ENCODE measurements at places on chromosomes 2 and 18.
A peak's percentile ranks its signal among the peaks of the same experiment; 100 is the strongest.

- DNase-seq, result no peak
Observed at GRCh38 chr2:44498551-44498950, 136.8 kb downstream of the CAMKMT start.

DNA sequence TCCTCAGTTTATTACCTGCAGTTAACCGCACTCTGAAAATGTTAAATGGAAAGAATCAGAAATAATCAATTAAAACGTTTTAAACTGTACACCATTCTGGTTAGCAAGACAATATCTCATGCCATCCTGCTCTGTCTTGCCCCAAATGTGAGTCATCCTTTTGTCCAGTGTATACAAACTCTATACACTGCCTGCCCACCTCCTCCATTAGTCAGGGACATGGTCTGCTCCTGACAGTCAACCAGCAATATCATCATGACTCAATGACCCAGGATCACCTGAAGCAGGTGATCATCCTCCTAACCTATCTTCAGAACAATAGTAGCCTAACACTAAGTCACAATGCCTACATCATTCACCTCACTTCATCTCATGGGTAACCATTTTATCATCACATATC, 214.7 kb downstream of the KCNH7 start:
- no peak for DNase-seq

DNA sequence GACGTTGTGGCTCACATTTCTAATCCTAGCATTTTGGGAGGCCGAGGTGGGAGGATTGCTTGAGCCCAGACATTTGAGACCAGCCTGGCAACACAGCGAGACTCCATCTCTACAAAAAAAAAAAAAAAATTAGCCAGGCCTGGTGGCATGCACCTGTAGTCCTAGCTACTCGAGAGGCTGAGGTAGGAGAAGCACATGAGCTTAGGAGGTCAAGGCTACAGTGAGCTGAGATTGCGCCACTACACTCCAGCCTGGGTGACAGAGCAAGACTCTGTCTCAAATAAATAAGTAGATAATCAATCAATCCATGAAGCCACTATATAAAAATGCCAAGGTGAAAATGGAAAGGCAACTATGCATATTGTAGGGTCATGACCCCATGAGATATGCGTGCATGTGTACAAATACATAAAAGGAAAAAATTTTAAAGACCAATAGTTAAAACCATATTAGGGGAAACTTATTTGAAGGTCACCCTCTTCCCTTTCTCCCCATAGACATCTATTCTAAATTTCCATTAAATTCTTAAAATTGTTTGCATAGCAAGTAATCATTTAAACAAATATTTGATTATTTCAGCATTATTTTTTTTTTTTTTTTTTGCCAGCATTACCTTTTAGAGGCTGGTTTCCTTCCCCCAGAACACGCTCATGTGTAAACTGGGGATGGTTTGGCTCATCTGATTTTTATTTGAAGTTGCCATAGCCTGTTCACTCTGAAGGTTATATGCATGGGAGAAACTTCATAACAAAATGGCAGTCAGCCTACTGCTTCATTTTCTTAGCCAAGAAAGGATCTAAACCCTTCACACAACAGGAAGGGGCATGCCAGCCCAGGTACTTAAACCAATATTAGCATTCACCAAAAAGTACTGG, 37.3 kb upstream of the TMEM247 start:
- no peak for DNase-seq

DNA sequence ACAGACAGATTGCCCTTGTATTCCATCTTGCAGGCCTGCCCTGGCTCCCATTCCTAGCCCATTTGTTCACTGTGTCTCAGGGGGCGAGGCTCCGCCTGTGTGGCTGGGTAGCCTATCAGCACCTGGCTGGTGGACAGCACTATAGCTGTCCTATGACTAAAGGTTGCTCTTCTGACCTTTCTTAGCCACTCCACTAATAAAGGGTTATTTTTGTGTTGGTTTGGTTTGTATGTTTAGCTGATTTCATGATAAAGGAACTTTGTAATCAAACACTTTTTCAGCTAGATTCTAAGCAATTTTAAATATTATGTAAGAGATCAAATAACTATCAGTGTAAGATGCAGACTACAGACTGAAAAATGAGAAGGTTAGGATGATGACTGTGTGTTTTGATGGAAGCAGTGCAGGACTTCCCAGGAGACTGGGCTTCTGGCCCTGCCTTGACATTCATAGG, 72.2 kb downstream of the CRIM1 start:
- DNase-seq, result no peak

GRCh38 chr18:13877157-13877556, 38.2 kb downstream of the MC2R start:
- DNase-seq, result no peak

DNA sequence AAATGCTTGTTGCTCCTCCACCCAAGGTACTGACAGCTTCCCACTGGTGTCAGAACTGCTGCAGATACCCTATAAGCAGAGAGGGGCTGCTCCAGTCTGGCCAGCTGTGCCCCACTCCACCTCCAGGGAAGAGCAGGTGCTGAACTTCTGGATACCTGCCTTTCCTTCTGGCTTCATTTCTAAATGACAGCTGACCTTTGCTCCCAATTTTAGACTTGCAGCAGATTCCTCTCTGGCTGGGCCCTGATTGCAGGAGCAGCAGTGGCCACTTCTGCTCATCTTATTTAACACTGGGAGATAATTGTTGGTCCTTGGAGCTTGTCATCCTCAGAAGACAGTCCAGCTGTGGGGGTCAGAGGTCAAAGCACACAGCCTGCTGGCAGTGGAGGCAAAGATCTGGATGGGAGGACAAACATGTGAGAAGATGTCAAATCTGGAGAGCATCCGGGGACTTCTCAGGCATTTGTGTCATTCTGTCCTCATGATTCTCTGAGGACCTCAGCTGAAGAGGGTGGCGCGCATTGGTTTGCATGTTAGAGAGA, 38.9 kb downstream of the SETBP1 start:
- no peak for DNase-seq

DNA sequence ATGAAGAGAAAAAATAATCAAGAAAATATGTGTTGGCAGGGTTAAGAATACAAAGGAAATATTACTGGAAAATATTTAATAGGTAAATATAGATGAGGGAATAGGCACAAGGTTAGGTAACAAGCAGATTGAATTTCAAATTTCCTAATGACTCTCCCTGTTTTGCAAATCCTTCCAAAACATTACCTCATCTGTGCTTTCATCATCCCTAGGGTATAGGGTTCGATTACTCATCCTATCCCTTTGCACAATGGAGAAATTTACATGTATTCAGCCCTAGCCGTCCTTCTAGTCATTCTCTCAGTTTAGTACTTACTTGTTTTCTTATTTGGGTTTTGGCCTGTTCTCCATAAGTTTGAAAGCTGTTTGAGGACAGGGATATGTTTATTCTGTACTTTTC, 864.6 kb upstream of the FSHR start:
- no peak for DNase-seq

DNA sequence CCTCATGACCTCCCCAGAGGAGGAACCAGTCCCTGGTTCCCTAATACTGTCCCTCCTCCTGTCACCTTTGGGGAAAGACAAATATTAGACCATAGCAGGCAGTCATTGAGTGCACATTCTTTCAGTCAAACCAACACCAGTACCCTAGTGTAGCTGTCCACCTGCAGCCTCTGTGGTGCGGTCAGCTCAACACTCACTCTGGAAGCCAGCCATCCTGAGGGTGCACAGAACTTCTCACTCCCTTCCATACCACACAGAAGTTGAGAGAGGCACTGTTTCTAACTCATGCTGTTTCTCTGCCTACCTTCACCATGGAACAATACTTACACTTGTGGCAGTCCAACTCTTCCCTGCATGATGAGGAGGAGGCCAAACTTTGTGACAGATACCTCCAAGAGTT, 232.6 kb upstream of the FBXO11 start:
- DNase-seq, result no peak

- no peak for DNase-seq
Observed at GRCh38 chr2:7288484-7288883, 371.3 kb downstream of the RNF144A start.

DNA sequence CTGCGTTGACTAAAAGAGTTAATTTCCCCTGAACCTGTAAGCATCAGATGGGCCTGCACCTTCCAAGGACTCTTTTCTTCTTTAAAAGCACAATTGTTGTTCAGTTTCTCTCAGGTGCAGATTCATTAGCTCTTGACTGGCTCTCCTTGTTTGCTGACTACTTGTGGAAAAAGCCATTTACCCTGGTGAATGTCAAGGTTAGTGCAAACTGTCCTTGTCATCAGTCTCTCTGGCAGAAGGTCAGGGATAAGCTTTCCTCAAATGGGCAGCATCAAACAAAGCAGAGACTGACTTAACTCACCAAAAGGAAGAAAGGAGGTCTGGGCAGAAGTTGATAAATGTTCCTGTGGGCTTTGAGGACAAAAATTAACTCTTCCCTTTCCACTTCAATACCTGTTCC, 922.7 kb downstream of the BCL11A start:
- DNase-seq, result no peak

DNA sequence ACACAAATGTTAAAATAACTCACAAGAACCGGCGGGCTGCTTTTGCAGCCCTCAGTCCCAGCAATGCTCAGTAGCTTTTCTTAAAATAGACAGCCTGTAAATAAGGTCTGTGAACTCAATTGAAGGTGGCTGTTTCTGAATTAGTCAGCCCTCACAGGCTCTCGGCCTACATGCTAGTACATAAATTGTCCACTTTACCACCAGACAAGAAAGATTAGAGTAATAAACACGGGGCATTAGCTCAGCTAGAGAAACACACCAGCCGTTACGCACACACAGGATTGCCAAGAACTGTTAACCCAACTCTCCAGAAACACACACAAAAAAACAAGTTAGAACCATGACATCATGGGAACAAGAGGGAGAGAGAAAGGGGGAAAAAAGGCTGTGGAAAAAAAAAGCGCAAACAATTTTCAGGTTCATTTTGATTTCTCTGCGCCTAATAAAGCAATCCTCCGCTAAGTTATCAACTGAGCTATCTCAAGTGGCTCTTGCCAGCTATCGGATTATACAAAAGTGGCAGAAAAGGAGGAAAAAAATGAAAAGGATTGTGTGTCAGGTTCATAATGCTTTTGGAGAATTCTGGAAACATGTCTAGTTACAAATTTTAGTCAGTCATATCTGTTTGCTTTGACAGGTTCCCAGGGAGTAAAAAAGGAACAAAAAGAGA, 89.1 kb downstream of the ZEB2 start:
- no peak for DNase-seq

DNA sequence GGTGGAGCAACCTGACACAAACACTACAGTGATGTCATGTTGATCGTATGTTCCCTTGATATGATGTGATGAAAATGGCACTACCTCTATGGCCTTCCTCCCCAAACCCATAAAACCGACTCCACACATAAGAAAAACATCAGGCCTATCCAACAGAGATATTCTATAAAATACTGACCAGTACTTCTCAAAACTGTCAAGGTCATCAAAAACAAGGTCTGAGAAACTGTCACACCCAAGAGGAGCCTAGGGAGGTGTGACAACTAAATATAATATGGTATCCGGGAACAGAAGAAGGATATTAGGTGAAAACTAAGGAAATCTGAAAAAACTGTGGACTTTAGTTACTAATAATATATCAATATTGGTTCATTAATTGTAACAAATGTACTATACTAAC, 85.9 kb upstream of the FZD5 start:
- no peak for DNase-seq

- no peak for DNase-seq
Observed at GRCh38 chr18:5475267-5475666, 68.5 kb downstream of the EPB41L3 start.

GRCh38 chr18:54382733-54383252, 25.1 kb downstream of the C18orf54 start:
- DNase-seq, result no peak

DNA sequence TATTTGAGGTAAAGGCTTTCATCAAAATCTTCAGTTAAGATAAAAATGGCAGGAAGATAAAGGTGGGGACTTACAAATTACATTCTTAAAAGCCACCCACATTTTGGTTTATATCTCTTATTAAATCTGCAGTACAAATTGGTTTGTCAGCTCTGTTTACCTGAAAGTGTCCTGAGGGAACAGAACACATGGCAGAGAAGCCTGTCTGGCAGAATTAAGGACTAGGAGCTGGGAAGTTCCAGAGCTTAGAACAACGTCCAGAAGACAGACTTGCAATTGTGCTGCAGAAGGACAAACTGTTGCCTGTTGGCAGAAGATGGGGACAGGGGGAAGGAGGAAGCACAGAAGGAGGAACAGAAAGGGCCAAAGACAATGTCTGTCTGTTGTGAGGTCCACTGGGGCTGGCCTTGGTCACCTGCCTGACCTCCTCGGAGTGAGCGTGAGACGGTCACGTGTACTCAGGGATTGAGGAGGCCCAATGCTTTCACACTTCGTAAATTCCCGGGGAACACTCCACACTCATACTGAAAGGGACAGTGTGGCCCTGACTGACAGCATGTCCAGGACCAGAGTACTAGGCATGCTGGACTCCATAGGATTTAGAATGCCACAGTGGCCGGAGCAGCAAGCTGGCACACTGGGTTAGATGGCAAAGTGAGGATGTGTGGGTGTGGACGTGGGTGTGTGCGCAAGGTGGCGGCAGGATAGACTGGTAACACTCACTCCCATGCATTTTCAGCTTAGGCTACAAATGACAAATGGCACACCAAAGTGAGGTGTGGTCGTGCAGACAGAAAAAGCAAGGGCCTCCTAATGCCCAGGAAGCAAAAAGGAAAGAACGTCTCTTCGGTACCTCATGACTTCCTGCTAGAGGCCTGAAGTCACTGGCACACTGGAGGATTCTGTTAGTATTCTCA, 210.9 kb upstream of the REV1 start:
- DNase-seq, result no peak

GRCh38 chr2:226078666-226079065, 679.2 kb downstream of the NYAP2 start:
- DNase-seq, result no peak

GRCh38 chr2:157936406-157936805, 60.3 kb upstream of the ACVR1 start:
- DNase-seq, result no peak

DNA sequence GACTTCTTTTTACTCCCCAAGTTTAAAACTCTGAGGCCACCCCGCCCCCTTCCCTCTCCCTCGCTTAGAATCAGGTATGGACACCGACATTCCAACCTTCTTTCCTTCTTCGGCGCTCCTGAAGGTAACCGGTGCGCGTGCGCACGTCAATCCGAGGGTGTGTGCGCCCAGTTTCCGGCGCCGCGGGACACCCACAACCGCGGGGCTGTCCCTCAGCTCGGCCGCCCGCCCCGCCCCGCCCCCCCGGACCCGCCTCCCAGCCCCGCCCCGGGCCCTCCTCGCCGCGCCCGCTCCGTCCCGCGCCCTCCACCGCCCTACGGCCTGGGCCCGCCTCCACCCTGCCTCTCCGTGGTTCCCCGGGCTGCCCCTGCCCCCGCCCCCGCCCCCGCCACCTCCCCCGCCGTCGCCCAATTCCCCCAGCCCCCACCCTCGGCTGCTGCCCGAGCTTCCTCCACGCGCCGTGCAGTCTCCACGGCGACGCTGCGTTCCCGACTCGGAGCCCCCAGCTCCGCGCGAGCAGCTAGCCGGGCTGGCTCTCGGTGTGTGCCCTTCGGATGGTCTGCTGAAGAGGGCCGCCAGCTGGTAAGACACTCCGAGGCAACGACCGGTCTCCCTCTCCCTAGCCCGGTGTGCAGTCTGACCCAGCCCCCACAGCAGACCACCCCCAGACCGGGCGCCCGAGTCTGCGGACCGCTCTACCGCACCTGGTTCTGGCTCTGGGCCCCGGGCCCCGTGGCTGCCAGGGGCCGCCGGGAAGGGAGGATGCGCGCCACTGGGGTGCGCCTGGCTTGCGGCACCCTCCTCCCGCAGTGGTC, 635 bp downstream of the ERICH2 start:
- peak; percentile 56 for DNase-seq

- DNase-seq, result no peak
Observed at GRCh38 chr2:45518546-45518945, 92.5 kb downstream of the SRBD1 start.

GRCh38 chr2:28399956-28400355, 7.3 kb downstream of the FOSL2 start:
- no peak for DNase-seq
